ENCODE measurements at places on chromosomes 16 and 17.

DNA sequence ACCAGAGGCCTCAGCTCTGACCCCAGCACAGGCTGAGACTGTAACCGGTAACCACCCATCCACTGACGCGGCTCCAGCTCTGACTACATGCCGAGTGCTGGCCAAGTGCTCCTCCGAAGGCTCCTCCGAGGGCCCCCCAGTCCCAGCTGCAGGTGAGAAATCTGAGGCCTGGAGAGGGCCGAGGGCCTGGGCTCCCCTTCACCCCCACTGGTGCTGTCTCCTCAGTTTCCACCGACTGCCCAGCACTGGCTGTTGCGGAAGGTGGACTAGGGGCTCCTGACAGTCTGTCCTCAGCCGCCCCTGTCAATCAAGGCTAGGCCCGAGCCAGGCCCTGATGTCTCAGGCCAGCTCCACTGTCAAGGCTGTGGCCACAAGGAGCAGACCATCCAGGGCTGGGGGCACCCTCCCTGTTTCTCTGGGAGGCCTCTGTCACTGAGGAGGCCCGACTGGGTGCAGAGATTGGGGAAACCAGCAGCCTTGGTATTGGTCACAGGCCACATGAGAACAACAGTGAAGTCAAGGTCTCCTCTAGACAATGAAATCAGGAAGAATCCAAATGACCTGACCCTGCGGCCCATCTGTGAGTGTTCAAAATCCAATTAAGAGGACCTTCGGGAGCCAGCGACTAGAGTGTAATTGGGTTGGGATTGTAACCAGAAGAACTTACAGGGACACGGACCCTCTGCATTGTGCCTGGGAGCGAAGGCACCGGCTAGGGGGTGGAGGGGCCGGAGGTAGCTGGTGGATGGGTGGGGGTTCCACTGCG is 5.1 kb downstream of the TMEM235 start:
- DNase-seq: no peak

DNA sequence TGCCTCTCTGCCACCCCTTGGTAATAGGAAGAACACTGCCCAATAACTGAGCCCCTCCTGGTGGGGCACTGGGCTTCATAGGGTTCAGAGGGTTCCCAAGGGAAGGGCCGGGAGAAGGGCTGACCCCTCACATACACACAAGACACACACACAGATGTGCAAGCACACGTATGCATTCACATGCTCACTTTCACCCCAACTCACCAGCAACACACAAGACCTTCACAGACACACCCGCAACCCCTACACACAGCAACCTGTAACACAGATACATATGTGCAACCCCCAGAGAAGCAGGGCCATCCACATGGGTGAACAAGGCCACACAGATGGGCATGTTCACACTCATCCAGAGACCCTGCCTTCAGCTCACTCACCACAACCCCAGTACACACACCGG is 225.1 kb downstream of the ZNF423 start:
- DNase-seq: no peak

DNA sequence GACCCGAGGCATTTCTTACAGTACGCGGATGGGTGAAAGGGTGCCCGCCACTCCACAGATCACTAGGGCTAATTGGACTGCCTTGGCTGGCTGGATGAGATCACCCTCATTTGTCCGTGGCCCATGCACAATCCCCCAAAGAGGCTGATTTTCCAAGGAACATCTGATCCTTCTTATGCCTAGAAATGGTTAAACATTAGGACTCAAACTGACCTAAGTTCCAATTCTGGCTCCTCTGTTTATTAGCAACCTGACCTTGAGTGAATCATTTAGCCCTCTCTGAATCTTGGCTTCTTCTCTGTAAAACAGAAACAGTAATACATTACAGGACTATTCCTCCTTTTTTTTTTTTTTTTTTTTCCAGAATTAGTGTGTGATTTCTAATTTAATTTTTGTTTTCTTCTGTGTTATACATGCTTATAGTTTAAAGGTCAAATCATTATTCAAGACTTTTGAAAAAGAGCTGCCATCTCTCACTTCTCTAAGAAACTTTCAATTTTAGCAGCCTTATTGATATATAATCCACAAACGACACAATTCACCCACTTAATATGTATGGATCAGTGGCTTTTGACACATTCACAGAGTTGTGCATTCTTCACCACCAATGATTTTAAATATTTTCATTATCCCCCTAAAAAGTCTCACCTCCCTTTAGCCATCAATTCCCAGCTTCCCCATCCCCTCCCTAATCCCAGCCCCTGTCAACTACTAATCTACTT is 45.4 kb upstream of the TMEM132E start:
- DNase-seq: no peak

DNA sequence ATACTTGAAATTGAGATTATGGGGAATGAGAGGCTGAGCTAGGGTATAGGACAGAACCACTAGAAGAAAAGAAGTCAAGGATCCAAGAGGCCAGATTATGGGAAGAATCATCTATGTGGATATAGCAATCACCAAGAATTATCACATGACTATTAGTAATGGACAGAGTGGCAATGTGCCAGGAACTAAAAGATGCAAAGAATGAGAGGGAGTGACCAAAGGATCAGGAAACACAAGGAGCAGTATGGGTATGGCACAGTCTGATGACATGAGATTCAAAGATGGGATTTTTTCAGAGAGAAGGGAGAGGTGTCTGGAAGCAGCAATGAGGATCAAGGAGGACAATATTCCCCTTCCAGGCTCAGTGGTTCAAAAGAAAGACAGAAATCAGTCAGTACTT is 212.2 kb downstream of the AATF start:
- no peak for DNase-seq

DNA sequence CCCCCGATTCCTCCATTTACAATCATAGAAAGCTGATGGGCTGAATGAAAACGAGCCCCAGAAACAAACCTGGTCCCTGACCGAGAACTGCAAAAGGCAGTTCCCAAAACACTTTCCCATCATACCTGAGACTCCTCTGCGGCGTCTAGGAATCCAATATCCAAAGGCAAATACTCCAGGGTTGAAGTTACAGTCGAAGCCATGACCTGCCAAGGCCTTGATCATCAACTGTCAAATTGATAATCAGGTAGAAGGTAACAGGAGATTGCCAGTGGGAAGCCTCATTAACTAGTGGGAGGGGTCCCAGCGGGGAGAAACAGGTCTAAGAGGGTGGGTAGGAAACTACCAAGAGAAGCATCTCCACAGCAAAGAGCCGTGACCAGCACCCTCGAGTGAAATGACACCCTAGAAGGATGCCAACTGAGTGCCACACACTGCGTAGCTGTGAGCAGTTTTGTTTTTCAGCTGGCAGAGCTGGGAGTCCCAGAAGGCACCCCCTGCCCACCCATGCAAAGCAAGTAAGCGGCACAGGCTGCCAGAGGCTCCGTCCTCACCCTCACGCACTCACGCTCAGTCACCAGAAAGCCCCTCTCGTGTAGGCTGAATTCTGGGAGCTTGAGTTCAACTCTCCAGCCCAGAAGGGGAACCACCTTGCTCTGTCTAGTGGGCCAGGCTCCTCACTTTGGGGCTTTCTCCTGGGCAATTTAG is 146.1 kb downstream of the GAS7 start:
- DNase-seq: no peak

DNA sequence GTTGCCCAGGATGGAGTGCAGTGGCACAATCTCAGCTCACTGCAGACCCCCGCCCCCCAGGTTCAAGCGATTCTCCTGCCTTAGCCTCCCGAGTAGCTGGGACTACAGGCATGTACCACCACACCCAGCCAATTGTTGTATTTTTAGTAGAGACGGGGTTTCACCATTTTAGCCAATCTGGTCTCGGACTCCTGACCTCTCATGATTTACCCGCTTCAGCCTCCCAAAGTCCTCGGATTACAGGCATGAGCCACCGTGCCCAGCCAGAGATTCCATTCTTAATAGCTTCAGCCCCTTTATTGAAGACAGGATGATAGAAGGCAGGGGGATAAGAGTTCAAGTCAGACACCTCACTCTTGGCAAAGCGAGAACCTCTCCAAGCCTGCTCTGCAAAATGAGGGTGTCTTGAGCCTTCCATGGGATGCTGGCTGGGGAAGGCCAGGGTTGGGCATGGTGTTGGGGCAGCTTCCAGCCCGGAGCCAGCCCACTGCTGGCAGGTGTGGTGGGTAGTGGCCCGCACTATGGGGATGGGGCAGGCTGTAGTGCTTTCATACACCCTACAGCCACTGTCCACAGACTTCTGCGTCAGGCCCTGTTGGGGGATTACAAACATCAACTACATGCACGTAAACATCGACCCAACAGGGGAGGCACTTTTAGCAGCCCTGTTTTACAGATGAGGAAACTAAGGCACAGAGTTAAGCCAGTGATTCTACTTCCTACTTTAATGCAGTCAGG is 3.5 kb downstream of the CARHSP1 start:
- no peak for DNase-seq

GRCh38 chr16:73750639-73751038 is 546.0 kb upstream of the PSMD7 start:
- no peak for DNase-seq

GRCh38 chr17:27157297-27157696 is 136.6 kb upstream of the WSB1 start:
- DNase-seq: no peak

- DNase-seq: no peak
Observed at GRCh38 chr17:55986817-55987216, 166.5 kb upstream of the ANKFN1 start.

GRCh38 chr17:20967776-20968175 is 75.0 kb downstream of the USP22 start:
- DNase-seq: no peak

DNA sequence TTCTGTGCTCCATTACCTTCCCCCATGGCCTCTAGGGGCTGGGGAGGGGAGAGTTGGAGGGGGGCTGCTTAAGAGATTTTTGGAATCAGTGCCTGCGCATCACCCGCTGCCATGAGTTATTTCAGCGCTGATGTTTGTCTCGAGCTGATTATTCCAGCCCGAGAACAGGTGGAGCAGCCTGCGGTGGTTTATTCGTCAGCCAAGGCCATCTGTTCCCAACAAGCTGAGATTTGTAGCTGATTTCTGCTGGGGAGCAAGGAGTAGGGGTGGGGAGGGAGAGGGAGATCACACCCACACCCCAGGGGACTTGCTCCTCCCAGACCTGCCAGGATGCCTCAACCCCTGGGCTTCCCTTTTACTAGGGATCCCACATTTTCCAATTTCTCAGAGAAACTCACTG is 23.1 kb downstream of the PIPOX start:
- DNase-seq: no peak

- no peak for DNase-seq
Observed at GRCh38 chr17:50423553-50424159, 2.4 kb upstream of the ACSF2 start.

- DNase-seq: no peak
Observed at GRCh38 chr16:30603945-30604315, 6.3 kb downstream of the ZNF689 start.

All from stimulated activated CD8-positive, alpha-beta memory T cell treated with anti-CD3 and anti-CD28 coated beads, Interleukin-15, amount 100 ng/mL, for 4 hours (primary cell).